ENCODE measurements at places on chromosomes 5 and 9. TPM values are rescaled to one million over a fixed set of nuclear protein-coding genes. Genes with fewer than 3 reads are reported as not detected.
A peak's percentile ranks its signal among the peaks of the same experiment; 100 is the strongest.

DNA sequence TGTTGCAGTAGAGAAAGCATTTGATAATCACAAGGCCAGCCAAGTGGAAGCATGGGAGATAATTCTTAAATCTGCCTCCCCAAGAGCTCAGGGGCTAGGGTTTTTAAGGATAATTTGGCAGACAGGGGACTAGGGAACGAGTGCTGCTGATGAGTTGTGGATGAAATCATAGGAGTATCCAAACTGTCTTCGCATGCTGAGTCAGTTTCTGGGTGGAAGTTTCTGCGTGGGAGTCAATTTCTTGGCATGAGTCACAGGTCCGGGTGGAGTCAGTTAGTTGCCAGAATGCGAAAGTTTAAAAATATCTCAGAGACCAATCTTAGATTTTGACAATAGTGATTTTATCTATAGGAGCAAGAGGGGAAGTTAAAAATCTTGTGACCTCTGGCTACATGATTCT is 112.6 kb downstream of the TMC1 start:
- DNase-seq, result no peak

DNA sequence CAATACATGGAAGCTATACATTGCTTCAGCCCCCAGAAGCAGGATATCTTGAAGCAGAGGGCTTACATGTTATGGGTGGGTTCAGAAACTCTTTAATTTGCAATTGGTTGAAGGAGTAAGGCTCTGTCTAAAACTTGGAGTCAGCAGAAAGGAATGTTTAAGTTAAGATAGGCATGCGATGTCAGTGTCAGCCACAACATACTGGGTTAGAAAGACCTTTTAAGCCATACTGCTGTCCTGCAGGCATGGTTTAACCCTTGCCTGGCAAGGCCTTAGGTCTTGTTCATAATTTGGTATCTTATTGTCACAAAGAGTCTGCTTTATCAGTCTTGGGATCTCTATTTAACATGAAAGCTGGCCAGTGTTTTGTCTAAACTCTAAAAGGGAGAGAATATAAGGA is 1619.6 kb upstream of the WWC1 start:
- no peak for DNase-seq

DNA sequence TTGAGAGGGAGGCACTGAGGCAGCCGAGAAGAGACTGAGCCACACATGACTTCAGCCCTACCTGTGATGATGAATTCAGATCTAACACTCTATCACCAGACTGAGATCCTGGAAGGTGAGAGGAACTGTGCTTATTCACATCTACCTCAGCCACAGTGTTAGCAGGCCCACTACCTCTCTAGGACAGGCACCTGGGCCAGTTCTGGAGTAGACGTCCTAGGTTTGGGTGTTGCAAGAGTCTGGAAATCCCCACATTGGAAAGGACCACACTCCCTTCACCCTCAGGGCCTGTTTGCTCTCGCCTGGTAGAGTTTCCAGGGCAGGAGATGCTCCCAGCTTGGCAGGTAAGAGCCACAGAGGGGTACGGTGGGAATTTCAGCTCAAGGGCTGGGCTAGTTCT is 113.8 kb upstream of the CCL21 start:
- no peak for DNase-seq

GRCh38 chr9:18159254-18159653 is 314.7 kb upstream of the ADAMTSL1 start:
- DNase-seq, result no peak

GRCh38 chr9:92763721-92764380 is 782 bp downstream of the BICD2 start:
- no peak for DNase-seq

DNA sequence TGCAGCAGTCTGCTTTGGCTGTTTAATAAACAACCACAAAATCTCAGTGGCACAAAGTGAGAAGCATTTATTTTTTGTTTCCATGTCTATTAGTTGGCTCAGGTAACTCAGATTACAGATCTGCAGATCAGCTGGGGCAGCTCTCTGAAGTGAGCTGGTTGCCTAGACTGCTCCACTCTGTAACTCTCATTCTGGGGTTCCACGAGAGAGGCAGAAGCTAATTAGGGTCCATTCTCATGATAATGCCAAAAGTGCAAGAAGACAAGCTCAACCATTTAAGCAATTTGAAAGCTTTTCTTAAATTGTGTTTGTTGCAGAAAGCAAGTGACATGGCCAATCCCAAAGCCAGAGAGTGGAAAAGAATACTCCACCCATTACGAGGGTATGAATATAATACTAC is 13.2 kb downstream of the MEIKIN start:
- no peak for DNase-seq

DNA sequence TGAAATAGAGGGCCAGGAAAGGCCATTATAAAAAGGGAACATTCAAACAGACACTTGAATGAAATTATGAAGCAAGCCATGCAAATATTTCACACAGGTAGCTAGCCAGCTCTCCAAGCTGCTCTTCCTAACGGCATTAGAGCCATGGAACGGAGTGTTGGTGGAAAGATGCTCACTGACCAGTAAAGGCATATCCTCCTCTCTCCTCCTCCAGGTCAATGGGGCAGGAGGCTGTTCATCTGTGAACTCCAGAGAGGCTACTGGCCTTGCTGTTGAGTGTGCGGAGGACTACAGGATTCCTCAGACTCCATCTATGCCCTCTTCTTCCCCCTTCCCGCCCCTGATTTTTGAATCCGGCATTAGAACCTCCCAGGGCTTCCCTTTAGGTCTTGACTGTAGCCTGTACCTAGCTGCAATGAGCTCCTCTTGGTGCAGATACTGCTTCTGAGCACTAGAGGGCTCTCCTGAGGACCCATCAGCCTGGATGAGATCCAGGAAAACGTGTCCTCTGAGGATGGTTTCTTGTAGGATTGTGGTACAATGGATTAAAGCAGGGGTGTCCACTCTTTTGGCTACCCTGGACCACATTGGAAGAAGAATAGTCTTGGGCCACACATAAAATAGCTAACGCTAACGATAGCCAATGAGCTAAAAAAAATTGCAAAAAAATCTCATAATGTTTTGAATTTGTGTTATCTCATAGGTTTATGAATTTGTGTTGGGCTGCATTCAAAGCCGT is 162.2 kb downstream of the SREK1 start:
- peak; percentile 65 for DNase-seq

TNFSF8 gene
- polyA plus RNA-seq, result 0.30 TPM

CENPK gene
- polyA plus RNA-seq, result 44.4 TPM

CCL28 gene
- polyA plus RNA-seq, result 4.5 TPM

ZNF474 gene
- polyA plus RNA-seq, result 0.49 TPM

OR13C5 gene
- polyA plus RNA-seq, result not detected
